Lower leg skin (tissue), 4 donors: ENCODE measurements at places on chromosomes 16 and 17.

- DNase-seq = no peak
These were observed 1.8 kb downstream of the VASN start for GRCh38 chr16:4373356-4373908.

DNA sequence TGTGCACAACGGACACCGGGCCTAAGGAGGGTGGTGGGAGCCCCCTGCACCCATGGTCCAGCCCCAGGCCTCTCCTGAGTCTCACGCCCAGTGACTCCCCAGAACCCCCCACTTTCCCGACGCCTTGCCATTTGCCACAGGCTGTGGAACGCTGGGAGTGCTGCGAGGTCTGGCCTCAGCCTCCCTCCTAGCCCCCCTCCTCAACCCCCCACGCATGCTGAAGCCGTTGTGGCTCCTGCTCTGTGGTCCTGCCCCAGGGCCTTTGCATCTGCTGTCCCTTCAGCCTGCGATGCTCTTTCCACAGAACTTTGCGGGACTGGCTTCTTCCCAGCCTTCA is 226.0 kb upstream of the GSE1 start:
- DNase-seq = no peak

GRCh38 chr17:48878920-48879898 is 13.4 kb upstream of the ATP5MC1 start:
- peak; percentile 90 for DNase-seq

DNA sequence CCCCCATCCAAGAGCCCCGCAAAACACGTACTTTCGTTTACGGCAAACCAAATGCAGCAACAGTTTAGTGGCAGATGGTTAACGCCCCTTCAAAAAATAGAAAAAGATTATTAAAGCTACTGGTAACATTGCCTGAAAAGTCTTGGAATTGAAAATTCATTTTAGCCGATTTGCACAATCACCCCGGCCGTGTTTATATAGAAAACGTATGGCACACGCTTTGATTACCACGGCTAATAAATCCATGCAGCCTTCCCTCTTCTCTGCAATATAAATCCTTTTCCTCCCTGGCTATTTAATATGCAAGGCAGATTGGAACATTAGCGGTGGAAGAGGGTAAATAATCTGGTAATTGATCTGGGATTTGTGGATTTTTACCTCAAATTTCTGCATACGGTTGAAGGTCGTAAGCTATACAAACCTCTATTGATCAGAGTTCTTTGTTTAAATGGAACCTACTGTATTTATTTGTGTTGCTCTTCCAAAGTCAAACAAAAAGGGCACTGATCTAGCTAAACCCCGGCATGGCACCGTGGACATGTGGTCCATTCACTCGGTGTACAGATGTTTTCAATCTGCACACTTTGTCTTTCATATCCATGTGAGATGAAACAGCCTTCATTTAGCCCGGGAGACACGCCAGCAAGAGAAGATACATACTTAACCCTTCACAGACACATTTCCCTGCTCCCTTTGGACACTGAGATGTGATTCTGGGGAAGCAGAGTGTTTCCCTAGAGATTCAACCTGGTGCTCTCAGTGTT is 238.1 kb upstream of the MAF start:
- no peak for DNase-seq

DNA sequence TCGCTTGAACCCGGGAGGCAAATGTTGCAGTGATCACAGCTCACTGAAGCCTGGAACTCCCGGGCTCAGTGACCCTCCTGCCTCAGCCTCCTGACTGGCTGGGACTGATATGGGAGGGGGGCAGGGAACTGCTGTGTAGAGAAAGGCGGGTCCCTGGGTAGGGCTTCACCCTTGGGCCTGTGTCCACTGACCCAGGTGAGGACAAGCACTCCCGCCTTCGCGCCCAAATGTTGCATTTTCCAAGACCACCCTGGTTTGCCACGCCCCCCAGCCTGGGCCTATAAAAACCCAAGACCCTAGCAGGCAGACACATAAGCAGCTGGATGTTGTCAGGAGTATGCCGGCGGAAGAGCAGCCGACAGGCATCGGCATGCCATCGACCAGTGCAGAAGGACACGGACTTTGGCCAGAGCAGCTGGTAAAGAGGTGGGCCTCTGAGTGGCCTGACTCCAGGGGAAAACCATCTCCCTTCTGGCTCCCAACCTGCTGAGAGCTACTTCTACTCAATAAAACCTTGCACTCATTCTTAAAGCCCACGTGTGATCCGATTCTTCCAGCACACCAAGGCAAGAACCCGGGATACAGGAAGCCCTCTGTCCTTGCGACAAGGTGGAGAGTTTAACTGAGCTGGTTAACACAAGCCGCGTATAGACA is 19.1 kb downstream of the SMYD4 start:
- DNase-seq = no peak

DNA sequence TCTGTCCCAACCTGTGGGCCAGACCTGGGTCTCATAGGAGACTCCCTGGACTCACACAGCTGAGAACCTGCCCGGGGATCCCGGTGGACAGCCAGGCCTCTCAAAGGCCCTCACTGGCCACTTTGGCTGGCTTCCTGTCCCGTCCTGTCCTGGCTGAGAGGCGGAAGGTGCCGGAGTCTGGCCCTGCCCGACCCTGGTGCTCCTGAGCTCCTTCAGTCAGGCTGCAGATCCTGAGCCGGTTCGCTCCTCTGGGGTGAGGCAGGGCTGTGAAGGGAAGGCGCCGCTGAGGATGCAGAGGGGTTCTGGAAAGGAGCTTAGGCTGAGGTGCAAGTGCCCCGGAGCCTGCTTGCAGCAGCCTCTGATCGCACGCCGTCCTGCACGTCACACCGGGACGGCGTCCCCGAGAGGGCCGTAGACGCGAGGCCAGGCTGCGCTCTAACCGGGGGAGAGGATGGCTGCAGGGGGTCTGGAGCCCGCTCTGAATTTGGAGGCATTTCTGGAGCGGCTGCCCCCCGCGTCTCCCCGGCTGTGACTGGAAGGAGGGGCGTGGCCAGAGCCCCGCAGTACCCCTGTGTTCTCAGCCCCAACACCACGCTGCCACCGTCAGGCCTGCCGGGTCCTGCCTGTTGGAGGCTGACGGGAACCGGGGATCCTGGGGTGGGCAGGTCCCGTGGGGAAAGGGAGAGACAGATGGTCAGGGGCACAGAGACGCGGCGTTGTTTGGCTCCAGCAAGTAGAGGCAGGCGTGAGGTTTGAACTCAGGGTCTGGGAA is 4.1 kb downstream of the HGS start:
- no peak for DNase-seq

- no peak for DNase-seq
These were observed 5.8 kb downstream of the PLEKHH3 start for GRCh38 chr17:42670789-42671657.

- DNase-seq = no peak
These were observed 2.8 kb downstream of the TAF1C start for GRCh38 chr16:84183911-84184591.

- DNase-seq = no peak
These were observed 12.8 kb downstream of the RAB11FIP4 start for GRCh38 chr17:31404028-31404949.

- no peak for DNase-seq
These were observed 43.4 kb upstream of the GSE1 start for GRCh38 chr16:85569615-85570212.
